ENCODE measurements at places on chromosomes 2 and 18.

GRCh38 chr2:69566669-69567068 is 76.9 kb downstream of the AAK1 start:
- DNase-seq = no peak

GRCh38 chr18:45670281-45670962 is 53.6 kb upstream of the SLC14A1 start:
- DNase-seq = no peak

- peak; percentile 24 for DNase-seq
Observed at GRCh38 chr2:9076210-9076609, 72.7 kb upstream of the MBOAT2 start.

DNA sequence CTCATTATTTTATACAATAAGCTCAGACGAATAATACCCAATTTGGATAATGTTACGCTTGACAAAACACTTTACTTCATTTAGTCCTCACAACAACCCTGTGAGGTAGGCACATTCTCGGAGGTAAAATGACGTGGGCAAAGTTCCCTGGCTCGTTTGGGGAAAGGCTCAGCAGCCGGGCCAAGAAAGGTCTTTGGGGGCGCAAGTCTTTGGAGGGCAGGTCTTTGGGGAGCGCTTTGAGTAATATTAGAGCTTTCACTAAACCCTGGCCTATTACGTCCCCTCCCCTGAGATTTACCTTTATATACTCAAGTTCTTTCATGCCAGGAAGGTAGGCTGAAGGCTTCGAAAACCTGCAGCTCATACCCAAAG is 427 bp downstream of the RBKS start:
- DNase-seq = no peak

- DNase-seq = no peak
Observed at GRCh38 chr18:33135951-33136660, 304.4 kb downstream of the CCDC178 start.

GRCh38 chr2:56813490-56813889 is 629.7 kb downstream of the CCDC85A start:
- no peak for DNase-seq

GRCh38 chr2:121376535-121377250 is 91.7 kb upstream of the TFCP2L1 start:
- DNase-seq = no peak

DNA sequence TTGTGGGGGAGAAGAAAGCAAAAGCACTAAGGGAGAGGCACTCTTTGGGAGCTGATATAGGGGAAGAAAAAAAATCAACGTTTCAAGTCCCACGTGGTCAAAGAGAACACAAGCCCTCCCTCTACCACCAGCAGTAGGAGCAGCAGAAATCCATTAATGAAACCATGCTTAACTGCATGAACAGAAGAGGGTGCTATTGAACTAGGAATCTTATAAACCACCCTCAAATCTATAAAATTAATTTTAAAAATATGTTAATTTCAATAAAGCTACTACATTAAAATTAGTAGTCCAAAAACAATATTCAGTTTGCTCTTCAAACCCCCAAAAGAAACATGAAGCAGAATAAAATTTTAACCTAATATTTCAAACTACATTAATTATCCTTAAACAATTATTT is 147.8 kb downstream of the TMEM18 start:
- peak; percentile 26 for DNase-seq

DNA sequence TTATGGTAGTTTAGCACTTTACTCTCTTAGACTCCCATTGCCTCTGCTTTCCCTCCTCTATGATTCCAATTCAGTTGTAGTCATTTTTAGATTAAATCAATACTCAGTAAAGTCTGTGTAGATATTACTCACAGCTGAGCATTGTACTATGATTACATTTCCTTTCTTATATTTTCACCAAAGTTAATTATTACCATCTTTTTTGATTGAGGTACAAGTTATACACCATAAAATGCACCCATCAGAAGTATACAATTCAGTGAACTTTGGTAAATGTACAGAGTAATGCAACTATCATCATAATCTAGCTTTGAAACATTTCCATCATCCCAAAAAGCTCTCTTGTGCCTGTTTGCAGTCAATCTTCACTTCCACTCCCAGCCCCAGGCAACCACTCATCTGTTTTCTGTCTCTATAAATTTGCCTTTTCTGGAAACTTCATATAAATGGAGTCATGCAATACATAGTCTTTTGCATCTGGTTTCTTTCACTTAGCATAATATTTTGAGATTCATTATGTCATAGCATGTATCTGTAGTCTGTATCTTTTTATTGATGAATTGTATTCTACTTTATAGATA is 30.2 kb upstream of the ETAA1 start:
- DNase-seq = no peak

GRCh38 chr18:73879766-73880165 is 267.9 kb downstream of the FBXO15 start:
- peak; percentile 53 for DNase-seq

GRCh38 chr2:160207804-160208654 is 8.0 kb upstream of the ITGB6 start:
- DNase-seq = peak; percentile 100

- no peak for DNase-seq
Observed at GRCh38 chr2:46951290-46952064, 35.9 kb upstream of the MCFD2 start.

- no peak for DNase-seq
Observed at GRCh38 chr2:10059552-10060335, 16.4 kb downstream of the KLF11 start.

DNA sequence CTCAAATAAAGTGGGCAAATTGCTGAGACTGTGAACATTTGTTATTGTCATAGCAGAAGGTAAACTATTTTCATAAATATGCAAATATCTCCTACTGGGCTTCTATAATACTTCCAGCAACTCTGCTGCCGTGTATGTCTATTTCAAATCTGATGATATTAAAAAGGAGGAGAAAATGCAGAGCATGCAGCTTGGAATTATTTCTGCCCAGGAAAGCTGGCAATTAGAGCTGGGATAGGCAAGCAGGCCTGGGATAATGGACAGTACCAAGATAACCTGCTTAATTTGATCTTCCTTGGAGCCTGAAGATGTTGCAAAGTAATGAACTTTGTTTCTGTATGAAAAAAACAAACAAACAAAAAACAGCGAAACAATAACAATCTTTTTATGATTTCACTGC is 72.8 kb downstream of the HNMT start:
- DNase-seq = no peak

DNA sequence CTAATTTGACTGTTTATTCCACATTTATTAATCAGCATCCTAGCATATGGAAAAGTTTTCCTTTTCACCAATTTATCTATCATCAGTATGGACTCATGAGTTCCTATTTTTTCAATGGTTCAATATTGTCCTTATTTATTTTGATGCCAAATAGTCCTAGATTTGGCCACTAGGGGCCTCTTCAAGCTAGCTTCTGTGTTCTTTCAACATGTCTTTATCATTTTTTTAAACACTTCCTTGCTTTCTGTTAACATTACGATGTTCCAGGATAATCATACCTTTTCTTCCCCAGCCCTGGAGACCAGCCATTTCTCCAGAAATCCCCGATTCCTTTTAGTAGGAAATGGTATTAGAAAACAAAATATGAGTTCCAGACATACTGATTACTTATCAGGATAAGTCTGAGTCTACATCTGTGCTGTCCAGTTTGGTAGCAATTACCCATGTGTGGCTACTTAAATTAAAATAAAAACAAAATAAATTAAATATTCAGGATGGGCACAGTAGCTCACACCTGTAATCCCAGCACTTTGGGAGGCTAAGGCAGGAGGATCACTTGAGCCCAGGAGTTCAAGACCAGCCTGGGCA is 70.6 kb downstream of the RPE start:
- peak; percentile 47 for DNase-seq

GRCh38 chr2:155518094-155518493 is 814.4 kb downstream of the NR4A2 start:
- DNase-seq = no peak

- DNase-seq = no peak
Observed at GRCh38 chr2:130832296-130832940, 4.3 kb upstream of the ARHGEF4 start.

DNA sequence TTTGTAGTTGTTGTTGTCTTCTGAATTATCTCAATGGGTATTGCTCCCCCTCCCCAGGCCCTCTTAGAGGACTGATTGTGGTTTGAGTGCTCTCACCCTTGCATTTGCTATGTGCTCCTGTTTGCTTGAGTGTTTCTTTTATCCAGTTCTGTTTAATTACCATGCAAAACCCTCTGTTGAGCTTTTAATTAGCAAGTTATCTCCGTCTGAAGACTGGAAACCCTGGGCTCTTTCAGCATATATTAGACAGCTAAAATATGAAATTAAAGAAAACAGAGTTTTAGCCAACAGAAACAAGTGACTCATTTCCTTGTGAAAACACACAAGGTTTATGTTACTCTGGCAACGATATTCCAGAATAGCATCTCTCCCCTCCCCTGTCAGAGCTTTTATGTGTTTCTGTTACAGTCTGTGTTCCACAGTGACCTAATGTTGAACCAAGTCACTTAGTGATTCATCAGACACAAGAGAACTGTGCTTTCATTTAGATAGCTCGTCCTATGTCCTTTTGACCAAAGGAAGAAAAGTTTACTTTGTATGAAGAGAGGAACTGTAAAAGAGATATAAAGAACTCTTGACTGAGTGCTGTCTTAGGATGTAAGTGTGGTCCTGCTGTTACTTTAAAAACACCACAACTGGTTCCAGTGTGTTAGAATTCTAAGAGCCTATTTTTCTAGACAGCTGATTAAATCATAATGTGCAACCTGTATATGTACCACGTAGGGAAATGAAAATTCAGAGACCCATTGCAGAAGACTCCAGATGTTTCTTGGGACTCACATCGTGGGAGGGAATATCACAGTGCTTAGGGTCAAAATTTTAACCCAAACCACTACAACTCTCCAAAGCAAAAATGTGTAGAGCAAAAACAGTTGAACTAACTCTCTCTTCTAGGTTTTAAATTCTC is 172.8 kb upstream of the RBMS1 start:
- peak; percentile 97 for DNase-seq

DNA sequence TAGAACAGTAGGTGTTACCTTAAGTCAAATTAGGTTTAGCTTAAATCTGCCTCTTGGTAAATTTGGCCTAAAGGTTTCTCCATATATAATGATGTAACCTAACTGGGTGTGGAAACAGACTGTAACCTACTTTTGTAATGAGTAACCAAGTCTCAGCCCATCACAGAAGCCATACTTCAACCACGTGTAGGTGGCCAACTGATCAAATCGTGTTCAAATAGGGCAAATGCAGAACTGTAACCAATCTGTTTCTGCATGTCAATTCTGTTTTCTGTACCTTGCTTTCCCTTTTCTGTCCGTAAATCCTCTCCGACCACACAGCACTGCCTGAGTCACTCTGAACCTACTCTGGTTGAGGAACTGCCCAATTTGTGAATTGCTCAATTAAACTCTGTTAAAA is 34.0 kb upstream of the PLA2R1 start:
- DNase-seq = no peak

DNA sequence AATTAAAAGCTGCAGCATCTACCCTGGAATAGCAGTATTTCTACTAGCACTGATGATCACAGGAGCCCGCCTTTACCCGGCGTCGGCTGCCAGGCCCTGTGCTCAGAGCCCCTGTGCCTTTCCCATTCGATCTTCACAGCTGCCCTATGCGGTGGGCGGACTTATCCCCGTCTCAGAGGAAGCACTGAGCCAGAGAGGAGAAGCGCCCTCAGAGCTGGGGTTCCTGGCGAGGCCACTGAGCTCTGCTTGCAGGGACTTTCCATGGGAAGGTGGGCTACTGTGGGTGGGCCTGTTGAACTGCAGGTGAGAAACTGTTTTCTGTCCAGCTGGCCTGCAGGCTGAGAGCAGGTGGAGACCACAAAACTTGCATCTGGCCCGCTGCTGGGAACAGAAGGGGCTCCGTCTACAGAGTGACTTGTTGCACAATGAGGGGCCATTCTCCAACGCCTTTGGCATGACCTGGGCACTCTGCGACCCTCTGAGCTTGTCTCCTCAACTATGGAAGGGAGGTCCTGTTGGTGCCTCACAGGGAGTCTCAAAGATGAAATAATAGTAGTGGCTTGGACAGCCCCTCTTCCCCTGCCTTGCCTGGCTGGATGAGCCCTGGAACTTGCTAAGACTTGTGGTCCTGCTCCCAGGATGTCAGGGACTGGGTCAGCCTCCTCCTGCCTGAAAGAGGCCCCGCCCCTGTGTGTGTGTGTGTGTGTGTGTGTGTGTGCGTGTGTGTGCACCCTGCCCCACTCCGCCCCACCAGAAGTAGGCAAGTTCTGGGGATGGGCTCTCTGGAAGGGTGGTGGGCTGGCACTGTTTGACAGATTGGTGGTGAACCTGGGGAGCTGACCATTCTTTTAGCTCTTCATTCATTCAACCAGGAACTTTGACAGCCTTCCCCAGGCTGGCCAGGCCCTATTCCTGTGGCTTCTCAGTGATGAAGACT is 32.7 kb downstream of the GLI2 start:
- DNase-seq = no peak

- DNase-seq = no peak
Observed at GRCh38 chr2:173193925-173194324, 118.3 kb downstream of the MAP3K20 start.

DNA sequence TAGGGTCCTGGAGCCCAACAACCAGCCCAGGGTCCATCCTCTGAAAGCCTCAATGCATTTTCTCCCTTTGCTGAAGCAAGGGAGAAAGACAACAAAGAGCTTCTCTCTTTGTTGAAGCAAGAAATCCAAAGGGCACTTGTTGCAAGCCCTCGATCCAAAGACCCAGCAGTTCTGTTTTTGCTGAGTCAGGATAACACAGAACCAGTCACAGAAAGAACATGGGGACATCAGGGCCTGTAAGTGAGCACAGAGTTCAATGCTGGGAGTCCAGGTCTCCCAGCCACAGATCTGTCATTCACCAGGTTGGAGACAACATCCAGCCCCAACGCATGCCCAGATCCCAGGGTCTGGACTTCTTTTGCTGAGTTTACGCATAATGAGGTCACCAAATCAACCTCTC is 315.8 kb upstream of the KLHL29 start:
- no peak for DNase-seq

- DNase-seq = peak; percentile 52
Observed at GRCh38 chr2:240655931-240656886, 26.5 kb downstream of the AQP12B start.

GRCh38 chr2:235638541-235639427 is 144.9 kb downstream of the AGAP1 start:
- DNase-seq = no peak

GRCh38 chr2:23711979-23712755 is 214.8 kb downstream of the ATAD2B start:
- no peak for DNase-seq

DNA sequence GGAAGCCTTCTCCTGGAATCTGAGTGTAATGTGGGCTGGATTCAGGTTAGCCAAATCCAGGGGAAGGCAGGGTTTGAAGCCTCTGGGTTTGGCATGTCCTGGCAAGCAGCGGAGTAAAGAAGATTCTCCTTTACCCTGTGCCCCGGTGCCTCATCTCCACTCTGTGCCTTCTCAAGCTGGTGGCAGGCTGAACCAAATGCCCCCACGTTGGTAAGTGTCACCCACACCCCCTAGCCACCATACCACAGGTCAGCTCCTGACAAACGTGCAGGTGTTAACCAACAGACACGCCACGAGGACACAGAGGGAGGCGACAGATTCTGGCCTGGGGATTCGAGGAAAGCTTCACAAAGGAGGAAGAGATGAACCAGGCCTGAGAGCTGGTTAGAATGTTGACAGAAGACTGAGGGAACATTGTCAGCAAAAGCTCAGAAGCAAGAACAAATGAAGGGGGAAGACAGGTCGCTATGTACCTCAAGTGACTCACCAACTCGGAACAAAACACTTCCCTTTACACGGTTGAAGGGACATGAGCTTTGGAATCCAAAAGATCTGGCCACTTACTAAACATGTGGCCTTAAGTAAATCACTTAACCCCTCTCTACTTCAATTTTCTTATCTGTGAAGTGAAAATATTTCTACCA is 85.2 kb upstream of the LCLAT1 start:
- DNase-seq = no peak

GRCh38 chr18:63763831-63764600 is 11.2 kb upstream of the SERPINB7 start:
- DNase-seq = no peak

GRCh38 chr2:201432038-201432620 is 19.1 kb downstream of the TRAK2 start:
- DNase-seq = peak; percentile 77
